ENCODE measurements at places on chromosomes 2 and 18.
A peak's percentile ranks its signal among the peaks of the same experiment; 100 is the strongest.

- DNase-seq = no peak
These were observed 253.4 kb downstream of the PIEZO2 start for GRCh38 chr18:10895976-10896375.

- no peak for DNase-seq
These were observed 32.9 kb downstream of the APOB start for GRCh38 chr2:21010813-21011439.

DNA sequence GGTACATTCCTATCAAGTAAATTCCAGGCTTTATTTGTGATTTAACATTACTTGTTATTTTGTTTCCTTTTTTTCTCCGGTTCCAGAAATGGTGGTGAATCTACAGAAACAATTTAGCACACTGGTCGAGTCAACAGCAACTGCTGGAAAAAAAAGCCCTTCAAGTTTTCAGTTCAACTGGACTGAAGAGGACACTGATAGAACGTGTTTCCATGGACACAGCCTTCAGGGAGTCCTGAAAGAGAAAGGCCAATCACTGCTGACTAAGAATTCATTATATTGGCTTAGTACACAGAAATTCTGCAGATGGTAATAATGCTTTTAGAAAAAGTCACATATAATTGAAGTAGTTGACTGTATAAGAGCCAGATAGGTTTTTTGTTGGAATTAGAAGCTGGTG, 32.0 kb upstream of the GRHL1 start:
- no peak for DNase-seq

GRCh38 chr2:159174759-159175158, 111.7 kb downstream of the WDSUB1 start:
- no peak for DNase-seq

- DNase-seq = no peak
These were observed 55.3 kb downstream of the HRH4 start for GRCh38 chr18:24515721-24516120.

DNA sequence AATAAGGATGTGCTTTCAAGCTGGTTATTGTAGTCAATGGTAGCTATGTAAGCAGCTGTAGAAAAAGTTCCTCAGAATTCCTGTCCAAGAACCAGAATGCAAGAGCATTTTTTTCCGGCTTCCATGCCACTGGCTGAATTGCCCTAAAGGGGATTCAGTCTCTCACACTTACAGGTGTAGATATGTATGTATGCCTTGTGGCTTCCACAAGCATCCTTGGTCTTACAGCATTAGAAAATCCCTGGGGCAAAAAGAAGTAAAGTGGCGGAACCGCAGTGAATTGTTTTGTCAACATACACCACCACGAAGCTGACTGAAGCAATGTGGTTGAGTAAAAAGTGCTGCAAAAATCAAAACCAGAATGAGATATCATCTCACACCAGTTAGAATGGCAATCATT, 54.6 kb downstream of the FANCL start:
- DNase-seq = no peak

- DNase-seq = no peak
These were observed 40.4 kb downstream of the SYT4 start for GRCh38 chr18:43236921-43237320.

DNA sequence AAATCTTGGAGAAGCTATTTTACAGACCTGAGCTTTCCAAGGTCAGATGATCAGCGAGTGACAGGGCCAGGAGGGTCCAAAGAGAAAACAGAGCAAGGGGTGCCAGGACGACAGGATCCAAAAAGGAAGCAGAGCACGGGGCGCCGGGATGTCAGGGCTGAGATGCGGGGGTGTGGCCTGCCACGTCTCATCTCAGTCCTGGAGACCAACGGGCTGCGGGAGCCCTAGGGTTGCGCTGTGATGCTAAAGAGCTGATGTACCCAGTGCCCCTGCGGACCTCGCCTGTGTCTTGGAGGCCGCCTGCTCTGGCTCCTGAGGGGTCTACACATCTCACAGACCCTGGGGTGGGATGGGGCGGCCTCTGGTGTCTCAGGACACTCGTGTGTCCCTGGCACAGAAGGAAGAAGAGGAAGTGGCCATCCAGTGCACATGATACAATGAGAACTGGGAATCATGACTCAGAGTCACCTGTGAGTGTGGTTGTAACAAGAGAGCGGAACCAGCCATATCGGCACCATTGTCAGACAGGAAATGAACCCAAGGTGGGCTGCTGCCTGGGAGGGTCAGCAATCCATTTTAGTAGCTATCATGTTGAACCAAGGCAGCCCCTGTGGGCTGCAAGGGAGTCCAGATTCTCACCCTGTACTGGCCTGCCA, 97.8 kb downstream of the MYT1L start:
- DNase-seq = no peak

DNA sequence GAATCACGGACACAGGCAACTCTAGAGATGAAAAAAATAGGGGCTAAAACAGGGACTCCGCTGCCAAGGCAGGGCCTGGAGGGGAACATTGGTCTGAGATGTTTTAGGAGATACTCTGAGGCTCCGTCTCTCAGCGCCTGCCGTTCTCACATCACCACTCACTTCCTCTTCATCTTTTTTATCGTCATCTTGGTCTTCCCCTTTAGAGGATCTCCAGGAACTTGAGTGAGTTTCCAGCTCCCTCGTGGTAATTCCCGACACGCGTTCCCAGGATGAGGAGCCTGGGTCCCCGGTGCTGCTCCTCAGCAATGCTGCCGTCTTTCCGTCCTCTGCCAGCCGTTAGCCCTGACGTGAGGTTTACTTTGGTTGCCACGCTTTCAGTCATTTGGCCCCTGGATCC, 16.1 kb downstream of the MLPH start:
- DNase-seq = no peak

DNA sequence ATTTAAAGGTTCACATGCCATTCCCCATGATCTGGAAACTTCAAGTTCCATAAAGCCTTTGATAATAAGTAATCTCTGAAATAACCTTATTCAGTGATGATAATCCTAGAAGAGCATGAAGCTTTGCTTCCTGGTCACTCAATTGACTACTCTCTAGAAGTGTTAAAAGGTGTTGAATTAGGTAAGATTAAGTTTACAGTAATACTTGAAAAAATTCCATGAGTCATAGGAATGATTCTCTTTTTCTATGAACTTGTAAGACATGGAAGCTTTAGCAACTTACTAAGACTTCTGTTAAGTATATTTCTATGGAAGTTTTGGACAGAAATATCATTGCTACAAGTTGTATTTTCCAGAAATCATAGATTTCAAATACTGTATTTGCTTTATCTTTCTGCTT, 100.6 kb downstream of the MYO1B start:
- no peak for DNase-seq

GRCh38 chr2:193469251-193469650, 1274.5 kb upstream of the TMEFF2 start:
- no peak for DNase-seq

- DNase-seq = no peak
These were observed 73.4 kb downstream of the PLEKHM3 start for GRCh38 chr2:207951734-207952470.

GRCh38 chr2:1512321-1513289, 99.3 kb downstream of the TPO start:
- DNase-seq = no peak

DNA sequence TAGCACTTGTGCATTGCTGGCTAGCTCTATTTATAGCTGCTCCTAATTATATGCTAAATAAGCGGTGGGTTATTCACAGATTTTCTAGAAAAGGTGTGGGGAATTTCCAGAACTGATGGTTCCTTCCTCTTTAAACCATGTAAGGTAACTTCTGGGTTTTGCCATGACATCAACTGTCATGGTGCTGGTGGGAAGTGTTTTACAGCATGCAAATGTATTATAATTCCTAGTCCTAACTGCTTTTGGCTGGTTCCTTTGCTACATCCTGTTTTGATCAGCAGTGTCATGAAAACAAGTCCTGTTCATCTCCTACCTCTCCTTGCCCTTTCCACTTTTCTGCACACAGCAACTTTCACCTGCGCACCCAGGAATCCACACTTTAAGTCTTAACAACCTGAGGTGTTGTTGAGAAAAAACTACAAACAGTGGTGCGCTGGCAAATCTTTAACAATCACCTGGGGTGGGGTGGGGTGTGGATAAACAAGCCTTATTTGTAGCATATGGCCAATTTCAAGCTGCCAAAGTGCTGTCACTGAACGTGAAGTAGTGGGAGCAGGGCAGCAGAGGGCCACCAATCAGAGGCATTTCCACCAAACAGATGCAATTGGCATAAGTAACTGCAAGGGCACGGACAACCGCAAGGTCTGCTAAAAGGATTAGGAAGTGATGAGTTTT, 33.4 kb upstream of the SKOR2 start:
- DNase-seq = no peak

GRCh38 chr18:58592223-58593214, 36.4 kb downstream of the ALPK2 start:
- no peak for DNase-seq

DNA sequence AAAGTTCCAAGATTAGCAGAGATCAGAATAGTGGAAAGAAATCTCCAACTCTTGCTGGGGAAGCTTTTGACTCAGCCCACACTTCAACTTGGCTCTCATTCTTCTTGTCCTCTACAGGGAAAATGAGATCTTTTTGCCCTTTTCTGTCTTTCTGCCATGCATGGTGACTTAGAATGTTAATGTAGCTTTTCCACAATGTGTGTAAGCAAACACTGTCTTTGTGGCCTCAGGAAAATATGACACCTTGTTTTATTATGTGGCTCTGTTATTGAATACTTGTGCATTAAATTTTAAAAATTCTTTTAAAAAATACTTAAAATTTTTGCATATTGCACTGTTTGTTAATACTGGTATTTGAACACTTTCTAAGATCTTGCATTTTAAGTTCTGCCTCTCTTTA, 65.4 kb upstream of the WDR75 start:
- no peak for DNase-seq

DNA sequence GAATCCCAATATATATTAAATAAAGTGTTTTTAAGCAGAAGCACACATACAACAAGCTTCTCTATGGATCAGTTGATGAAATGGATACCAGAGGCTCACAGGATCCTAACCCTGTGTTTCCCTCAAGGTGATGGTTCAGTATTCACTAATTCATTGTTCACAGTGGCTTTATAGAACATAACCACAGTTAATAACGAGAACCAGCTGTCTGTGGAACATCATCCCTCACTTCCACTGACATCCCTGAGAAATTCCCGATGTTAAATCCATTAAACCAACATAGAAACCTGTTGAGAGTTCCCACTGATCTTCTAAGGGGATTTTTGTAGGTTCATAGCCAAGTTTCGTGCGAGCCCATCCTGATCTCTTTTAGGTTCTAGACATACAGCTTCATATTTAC, 29.0 kb downstream of the CCDC195 start:
- DNase-seq = no peak

DNA sequence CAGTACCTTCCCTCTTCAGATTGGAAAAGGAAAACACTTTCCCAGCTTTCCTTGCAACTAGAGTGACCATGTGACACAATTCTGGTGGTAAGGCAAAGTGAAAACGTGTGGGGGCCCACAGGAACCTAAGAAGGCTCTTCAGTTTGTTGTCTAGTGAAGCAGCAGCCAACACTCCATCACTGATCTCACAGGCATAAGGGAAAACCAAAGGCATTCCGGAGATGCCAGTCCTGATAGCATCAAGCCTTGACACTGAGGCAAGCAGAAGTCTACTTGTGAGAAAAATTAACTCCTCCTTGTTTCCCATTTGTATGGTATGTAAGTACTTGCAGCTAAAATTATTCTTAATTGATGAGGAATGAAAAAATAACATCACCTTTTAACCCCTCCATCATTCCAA, 88.3 kb downstream of the ETAA1 start:
- no peak for DNase-seq

DNA sequence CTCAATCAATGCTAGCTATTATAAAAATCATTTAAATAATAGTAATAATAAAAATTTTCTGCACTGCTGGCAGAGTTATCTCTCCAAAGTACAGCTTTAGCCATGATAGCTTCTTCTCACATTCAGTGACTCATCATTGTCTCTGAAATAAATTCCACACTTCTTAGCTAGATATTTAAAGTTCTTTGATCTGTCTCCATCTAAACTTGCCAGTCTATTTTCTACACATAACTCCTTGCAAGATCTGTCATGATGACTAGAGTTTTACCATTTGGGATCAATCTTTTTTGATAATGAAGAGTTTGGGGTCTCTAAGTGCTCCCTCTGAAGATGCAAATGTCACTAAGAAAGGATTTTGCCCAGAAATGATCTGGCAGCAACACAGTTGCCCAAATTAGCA, 155.4 kb upstream of the LHCGR start:
- no peak for DNase-seq

GRCh38 chr2:240021488-240022104, 3.5 kb downstream of the NDUFA10 start:
- peak; percentile 57 for DNase-seq

DNA sequence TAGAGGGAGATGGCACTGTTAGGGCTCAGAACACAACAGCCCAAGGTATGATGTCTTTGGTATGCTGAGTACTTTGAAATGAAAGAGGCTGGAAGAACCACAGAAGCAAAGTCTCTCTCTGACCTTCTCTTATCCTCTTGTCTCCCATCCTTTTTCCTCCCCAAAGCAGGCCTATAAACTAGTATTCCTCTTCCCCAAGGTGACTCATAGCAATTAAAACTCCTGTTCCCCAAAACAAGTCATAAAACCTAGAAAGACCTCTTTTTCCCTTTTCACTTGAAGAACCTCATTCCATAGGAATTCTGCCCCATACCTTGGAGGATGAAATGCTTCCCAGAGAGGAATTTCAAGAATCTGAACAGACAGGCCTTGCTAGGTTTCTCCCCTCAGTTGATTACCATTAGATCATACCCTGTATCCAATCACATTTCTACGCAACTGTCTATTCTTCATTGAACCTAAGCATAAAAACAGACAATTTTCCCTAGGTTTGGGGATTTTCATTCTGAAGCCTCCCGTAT, 25.7 kb downstream of the MDH1 start:
- DNase-seq = no peak

GRCh38 chr2:60873381-60873780, 8.0 kb upstream of the REL start:
- no peak for DNase-seq

- DNase-seq = peak; percentile 11
These were observed 164.5 kb downstream of the XIRP2 start for GRCh38 chr2:167052825-167053224.

DNA sequence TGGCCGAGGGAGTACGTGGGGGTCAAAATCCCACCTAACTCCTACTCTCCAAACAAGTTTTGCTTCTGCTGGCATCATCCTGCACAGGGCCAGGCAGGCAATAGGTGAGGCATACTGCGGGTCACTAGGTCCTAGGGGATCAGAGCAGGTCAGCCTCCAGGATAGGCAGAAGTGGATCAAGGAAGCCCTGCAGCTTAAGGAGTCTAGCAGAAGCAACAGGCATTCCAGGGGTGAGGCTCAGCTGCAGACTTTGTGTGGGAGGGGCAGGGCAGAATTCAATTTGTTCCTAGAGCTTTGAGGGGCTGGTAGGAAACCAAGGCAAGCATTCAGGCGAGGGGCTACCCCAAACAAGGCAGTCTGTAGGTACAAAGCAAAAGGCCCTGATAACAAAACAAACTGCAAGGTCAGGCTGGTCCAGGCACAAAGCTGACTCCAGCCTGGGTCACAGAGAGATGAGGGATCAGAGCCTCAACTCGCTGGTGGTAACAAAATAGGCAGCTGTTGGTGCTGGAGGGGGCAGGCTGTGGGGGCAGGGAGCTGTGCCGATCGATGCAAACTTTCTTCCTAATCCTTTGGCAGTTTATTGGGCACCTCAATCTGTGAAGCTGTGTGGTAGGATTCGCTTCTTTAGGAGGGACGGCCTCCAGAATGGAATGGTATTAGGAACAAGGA, 101.4 kb upstream of the STPG4 start:
- DNase-seq = no peak
